NCI-H526 treated with DMSO at 0.1 percent for 48 hours (cell line): ENCODE measurements at places on chromosomes 6 and 20.
A peak's percentile ranks its signal among the peaks of the same experiment; 100 is the strongest.

DNA sequence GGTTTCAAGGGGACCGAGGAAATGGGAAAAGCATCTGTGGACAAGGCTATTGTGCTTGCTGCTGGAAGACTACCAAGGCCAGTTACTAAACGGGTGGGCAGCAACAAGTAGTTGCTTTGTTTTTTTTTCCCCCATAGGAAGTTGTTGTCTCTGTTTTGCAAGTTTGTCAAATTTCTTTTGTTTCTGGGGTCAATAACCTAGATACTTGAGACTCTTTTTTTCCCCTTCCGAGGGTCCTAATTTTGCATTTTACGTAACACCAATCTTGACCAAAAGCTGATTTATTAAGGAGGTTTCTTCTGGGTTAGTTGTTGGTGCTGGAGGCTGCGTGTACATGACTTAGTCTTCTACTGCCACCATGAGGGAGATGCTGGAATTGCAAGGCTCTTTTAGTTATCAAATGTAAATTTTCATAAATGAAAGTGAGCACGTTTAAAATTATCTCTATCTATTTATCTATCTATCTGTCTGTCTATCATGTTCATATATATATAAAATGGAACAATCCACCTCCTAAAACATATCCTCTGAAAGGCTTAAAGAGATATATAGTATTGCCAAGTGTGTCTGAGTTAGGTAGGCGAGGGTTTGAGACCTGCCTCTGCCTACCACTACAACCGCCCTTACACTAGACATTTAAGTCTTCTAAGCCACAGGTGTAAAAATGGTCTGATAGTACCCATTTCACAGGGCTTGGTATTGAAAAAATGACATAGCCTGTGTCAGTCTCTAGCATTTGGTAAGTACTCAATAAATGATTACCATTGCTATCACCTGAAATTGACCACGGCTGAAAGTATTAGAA is 60.2 kb downstream of the GCLC start:
- DNase-seq: peak; percentile 54

DNA sequence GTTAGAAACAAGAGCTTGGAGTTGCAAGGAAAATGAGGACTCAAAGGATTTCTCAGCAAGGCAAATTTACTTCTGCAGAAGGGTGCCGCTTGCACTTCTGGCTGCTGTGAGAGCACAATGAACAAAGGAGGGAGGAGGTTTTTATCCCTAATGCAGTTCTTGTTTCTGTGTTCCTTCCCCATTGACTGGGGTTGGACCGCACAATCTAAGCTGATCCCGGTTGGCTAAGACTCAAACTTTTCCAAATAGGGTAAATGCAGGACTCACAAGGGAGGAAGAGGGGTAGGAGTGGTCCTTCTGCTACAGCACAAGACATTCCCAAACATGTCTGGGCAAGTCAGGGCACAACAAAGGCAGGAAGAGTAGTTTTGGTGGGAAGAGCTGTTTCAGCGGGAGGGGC is 249.6 kb upstream of the MOCS1 start:
- DNase-seq: no peak

DNA sequence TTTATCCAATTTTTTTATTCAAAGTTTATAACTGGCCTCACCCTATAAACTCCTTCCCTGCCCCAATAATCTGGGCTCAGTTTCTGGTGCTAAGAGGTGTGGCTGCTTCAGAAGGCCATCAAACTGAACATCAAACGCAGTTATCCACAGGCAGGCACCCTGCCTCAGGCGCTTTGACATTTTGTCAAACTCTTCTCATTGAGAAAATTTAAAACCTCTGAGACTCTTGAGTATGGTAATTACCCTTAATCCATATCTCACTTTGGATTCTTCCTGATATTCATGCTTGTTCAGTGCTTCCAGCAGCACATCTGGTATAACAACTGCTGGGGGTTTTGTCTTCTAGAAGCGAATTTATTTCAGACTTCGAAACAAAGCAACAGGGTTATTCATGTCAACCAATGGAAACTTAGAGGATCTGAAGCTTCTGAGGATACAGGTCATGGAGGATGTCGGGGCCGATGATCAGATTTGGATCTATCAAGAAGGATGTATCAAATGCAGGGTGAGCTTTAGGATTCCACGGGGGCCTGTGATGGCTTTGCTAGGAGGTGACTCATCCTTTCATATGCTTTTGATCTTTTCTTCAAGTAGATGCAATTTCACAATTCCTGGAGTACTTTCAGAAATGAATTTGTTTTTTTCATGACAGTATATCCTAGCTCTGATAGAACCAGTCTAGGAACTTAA is 68.2 kb downstream of the RTN4IP1 start:
- DNase-seq: no peak

DNA sequence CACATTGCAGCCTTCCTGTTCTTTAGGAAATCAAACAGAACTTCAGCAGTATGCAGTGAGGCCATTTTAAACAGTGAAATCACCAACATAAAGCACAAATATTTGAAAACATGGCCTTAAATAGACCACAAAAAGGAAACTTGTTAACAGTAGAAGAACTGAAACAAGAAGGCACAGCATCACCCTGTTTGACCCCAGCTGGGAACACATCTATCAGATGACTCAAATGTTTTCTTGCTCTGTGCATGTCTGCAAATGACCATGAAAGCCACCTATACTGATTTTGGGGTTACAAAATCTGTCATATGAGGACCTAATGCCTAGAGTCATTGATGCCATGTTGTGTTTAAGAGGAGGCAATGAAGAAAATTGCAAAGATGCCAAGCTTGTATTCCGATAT is 123.8 kb upstream of the ADGRF1 start:
- DNase-seq: no peak

- no peak for DNase-seq
Observed at GRCh38 chr20:35134472-35134871, 12.7 kb downstream of the EDEM2 start.
